ENCODE measurements at places on chromosomes 11 and 22.

GRCh38 chr11:113531083-113531482, 55.9 kb upstream of the DRD2 start:
- no peak for DNase-seq

DNA sequence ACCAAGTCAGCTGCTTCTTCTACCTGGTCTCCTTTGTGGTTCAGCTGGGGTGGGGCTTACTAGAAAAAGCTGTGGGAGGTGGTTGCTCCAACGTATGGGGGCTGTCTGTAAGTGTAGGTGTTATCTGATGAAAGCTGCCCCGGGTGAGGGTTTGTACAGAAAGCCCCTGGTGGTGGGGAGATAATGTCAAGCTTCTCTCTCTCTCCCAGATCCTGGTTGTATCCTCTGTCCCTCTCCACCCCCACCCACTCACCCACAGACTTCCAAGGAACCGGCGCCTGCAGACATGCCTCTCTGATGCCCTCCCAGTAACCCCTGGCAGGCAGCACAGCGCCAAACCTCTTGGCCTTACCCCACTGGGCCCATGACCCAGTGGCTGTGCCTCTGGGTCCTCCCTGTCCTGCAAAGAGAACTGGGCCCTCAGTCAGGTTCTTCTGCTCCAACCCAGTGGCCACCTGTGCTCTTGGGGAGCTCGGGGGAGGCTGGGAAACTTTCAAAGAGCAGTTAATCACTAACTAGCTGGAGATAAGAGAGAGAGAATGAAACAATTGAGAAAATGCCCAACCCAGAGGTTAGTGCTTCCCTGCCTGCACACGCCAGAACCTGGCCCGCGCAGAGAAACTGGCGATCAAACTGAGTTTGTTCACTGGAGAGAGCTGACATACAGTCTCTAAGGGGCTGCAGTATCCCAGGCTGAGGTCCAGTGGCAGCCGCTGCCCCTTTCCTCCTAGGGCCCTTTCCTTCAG, 20.4 kb upstream of the EHF start:
- DNase-seq, result no peak

DNA sequence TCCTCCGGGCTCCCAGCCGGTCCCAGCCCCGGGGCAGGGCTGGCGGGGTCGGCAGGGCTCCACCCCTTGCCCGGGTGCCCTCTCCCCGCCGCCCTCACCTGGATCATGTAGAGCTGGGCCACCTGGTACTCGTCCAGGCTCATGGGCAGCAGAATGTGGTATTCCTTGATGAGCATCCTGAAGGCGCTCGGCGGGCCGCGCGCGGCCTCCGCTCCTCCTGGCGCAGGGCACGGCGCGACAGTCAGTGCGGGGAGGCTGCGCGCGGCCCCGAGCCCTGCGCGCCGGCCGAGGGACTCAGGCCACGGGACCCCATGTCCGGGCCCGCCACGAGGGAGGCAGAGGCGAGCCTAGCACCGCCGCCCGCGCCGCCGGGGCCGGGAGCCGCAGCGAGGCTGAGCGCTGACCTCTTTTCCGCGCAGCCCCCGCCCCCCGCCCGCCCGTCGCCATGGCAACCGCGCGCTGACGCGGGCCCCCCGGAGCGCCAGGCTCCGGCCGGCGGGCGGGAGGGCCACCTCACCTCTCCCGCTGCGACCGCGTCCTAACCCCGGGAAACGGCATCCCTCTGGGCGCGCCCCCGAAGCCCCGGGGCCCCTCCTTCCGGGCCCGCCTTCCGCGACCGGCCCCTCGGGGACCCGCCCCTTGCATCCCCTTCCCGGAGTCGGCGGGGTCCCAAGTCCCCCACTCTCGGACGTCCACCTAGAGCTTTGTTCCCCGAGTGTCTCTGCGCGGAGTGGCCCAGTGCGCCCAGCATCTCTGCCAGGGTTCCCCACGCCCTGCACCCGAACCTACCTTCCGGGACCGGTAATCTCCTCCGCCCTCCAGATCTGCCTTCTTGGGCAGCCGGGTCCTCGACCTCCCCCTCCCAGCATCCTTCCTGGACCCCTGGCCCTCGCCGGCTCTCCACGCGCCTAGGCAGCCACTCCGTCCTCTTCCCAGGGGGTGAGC, 886 bp downstream of the PITPNM1 start:
- DNase-seq, result peak; percentile 15

GRCh38 chr11:46420513-46420912, 28.9 kb upstream of the CHRM4 start:
- no peak for DNase-seq

- no peak for DNase-seq
Observed at GRCh38 chr11:27902981-27903624, 202.8 kb upstream of the BDNF start.

- no peak for DNase-seq
Observed at GRCh38 chr11:845872-846495, 3.3 kb downstream of the TSPAN4 start.

DNA sequence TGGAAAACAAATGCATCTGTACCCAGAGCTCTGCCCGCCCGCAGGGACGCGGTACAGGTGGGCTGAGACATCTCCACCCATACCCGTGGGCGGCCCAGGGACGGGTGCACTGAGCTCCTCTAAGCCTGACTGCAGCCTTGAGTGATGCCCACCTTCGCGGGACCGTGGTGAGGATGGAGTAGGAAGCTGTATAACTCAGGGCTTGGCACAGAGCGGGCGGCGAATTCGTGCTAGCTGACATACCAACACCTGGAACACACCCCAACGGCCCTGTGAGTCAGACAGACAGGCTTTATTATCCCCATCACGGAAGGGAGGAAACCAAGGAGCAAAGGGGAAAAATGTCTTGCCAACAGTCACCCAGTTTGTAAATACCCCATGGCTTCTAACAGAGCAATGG, 61.9 kb downstream of the SMCO4 start:
- DNase-seq, result no peak

- no peak for DNase-seq
Observed at GRCh38 chr11:93603225-93604007, 58.1 kb upstream of the CEP295 start.

DNA sequence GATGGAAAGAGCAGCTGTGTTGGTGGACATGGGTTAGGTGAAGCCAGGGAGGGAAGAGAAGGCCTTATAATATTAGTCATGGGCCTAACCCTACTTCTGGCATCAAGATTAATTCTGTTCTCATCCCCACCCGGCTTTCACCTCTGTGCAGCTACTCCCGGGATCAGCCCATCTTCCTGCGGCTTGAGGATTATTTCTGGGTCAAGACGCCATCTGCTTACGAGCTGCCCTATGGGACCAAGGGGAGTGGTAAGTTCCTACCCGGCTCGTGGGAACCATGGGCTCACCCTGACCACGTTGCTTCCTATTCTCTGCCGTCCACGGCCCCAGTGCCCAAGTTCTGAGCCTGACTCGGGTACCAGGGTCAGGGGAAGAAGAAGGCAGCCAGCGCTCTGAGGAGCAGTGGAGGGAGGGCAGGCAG, 51.6 kb downstream of the ST3GAL4 start:
- DNase-seq, result no peak

DNA sequence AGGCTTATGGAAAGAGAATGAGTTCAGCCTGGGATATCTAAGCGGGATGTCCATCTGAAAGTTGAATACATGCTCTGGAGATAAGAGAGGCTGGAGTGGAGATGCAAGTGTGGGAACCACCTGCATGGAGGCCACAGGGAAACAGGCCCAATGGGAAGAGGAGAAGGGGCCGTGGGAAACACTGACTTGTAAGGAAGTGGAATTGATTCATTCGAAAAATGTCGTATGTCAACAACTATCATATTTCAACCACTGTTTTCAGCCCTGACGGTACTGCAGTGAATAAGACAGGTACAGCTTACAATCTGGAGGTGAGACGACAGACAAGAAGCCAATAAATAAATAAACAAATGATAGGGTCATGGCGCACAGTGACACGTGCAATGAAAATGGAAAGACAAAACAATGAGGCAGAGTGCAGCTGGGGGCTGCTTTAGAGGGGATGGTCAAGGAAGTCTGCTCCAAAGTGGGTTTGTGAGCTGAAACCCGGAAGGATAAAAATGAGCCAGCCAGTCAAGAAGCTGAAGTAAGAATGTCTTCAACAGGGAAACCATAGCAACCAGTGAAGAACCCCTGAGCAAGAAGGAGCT, 35.9 kb downstream of the EFCAB6 start:
- DNase-seq, result no peak

GRCh38 chr11:19347911-19348310, 107.2 kb upstream of the E2F8 start:
- no peak for DNase-seq

GRCh38 chr11:69479591-69480271, 1.7 kb upstream of the LINC01488 start:
- no peak for DNase-seq

All from activated effector memory CD4-positive, alpha-beta T cell treated with Interleukin-2 at 50 U/mL for 16 hours (primary cell).